NCI-H2081 treated with DMSO at 0.1 percent for 48 hours (cell line): ENCODE measurements at places on chromosomes 5 and 9.

DNA sequence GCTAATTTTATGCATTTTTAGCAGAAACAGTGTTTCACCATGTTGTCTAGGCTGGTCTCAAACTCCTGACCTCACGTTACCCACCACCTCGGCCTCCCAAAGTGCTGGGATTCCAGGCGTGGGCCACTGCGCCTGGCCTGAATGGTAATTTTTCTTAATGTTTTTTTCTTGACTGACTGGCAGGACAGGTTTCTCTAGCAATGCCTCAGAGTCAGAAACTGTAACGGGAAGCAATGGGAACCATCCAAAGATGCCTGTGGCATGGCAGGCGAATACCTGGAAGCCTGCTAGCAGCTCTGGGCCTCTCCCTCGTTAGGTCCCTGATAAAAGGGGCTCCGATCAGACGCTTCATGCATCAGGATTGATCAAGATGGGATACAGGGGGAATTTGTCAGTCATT is 639.2 kb downstream of the NR2F1-AS1 start:
- no peak for DNase-seq

DNA sequence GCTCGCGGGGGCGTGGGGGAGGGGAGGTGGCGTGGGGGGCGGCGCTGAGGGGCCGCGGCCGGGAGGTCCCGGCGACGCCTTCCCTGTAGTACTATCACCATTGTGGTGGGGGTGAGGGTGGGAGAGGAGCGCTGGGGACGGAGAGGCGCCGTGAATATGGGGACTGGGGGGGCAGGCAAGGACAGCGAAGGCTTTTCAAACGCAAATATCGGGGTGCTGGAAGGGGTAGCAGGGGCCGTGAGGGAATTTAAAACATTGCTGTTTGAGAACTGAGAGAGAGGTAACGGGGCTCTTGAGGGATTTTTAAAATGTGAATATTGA is 427 bp downstream of the RBM27 start:
- DNase-seq = no peak

GRCh38 chr5:172008689-172009141 is 2.3 kb upstream of the FBXW11 start:
- no peak for DNase-seq

- DNase-seq = no peak
These were observed 692.9 kb upstream of the EDIL3 start for GRCh38 chr5:85077581-85077980.

DNA sequence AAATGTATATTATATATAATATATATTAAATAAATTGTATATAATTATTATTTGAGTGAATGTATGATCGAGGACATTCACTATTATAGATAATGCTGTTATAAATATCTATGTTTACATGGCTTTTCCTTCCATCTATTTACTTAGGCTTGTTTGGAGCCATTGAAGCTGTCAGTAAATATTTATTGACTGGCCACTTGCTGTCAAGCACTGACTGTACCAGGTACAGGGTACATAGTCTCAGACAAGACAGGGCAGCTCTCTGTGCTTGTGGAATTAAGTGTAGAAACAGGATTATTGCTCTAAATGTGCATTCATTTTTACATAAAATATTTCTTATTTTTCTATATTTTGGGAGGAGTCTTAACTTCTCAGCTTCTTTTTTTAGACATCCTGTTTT is 16.4 kb downstream of the FAXDC2 start:
- no peak for DNase-seq
